ENCODE measurements at places on chromosomes 6 and 20. TPM values are rescaled to one million over a fixed set of nuclear protein-coding genes. Genes with fewer than 3 reads are reported as not detected.

DNA sequence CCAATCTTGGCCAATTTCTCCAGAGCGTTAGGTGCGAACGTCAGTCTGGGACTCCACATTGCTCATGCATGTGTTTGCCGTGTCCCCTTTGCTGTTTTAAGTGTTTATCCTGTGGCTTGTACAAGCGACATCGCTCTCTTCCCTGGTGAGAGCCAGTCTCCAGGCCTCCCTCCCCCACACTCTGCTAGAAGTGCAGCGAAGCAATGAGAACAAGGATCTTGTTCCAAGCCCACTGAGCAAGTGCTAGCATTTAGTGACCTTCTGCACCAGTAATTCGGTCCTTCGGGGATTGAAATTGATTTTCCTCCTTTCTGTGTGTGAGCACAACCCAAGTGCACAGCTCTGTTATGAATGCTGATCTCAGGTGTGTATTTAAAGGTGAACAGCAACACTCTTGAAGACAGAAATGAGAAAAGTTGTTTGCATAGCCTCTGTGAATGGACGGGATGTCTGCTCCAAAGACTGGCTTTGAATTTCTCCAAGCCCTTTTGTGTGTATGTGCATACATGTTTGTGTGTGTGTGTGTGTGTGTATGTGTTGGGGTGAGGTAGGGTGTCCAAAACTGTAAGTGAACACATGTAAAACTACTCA lies 29.0 kb downstream of the CD83 start:
- DNase-seq, result no peak

GRCh38 chr6:72740135-72740534 lies 118.3 kb downstream of the KCNQ5 start:
- no peak for DNase-seq

- no peak for DNase-seq
These were observed 57.9 kb upstream of the FAM8A1 start for GRCh38 chr6:17542243-17542642.

DNA sequence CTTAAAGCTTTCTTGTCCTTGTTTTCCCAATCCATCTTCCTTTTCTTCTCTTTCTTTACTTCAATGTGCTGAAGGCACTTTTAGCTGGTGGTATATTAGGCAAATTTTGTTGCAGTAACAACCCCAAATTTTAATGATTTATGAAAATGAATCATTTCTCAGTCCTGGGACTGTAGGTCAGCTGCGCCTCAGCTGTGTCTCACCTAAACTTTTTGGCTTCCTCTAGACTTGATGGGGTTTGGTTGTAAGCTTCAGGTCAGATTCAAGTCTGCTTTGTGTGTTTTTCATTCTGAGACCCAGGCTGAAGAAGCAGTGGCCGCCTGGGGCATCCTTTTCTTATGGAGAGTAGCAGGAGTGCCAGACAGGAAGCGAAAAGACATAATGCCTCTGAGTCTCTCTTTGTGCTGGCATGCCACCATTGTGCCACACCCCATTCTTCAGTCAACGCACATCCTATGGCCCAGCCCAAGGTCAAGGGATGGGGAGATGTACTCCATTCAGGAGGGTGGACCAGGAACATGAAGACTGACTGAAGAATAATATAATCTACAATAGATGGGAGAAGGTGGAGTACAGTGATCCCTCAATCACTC lies 28.9 kb upstream of the CD83 start:
- no peak for DNase-seq

- DNase-seq, result peak; percentile 23
These were observed 83.1 kb downstream of the IRF4 start for GRCh38 chr6:474453-475185.

- DNase-seq, result no peak
These were observed 18.2 kb downstream of the PHACTR3 start for GRCh38 chr20:59622496-59622895.

DNA sequence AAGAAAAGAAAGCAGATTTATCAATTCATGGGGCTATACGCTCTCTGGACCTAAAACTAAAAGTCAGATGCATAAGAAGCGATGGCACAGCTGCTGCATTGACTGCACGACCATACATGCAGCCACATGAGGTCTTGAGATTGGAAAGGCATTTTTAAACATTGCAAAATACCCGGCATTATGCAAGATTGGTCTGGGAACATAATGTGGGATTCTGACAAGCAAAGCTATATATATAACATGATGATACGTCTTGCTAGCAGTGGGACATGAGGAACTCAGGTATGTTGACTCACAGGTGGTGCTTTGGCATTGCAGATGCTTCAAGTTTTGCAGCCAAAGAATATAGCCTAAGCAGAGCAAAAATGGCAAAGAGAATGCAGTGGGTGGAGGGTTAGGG lies 55.1 kb downstream of the SAMD3 start:
- no peak for DNase-seq

- no peak for DNase-seq
These were observed 32.9 kb upstream of the ID1 start for GRCh38 chr20:31572042-31572700.

DNA sequence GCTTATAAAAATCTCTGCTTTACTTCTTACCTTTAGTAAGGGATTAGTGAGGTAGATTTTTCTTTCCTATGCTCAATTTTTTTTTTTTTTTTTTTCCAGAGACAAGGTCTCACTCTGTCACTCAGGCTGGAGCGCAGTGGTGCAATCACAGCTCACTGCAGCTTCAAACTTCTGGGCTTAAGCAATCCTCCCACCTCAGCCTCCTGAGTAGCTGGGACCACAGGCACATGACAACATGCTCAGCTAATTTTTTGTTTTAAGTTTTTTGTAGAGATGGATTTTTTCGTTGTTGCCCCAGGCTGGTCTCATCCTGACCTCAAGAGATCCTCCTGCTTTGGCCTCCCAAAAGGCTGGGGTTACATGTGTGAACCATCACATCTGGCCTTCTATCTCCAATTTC lies 58.9 kb upstream of the RREB1 start:
- no peak for DNase-seq

- DNase-seq, result no peak
These were observed 5.9 kb downstream of the CST1 start for GRCh38 chr20:23744817-23745216.

GRCh38 chr6:44335631-44336030 lies 6.8 kb upstream of the SPATS1 start:
- no peak for DNase-seq

- no peak for DNase-seq
These were observed 30.4 kb downstream of the TM9SF4 start for GRCh38 chr20:32139947-32140346.

DNA sequence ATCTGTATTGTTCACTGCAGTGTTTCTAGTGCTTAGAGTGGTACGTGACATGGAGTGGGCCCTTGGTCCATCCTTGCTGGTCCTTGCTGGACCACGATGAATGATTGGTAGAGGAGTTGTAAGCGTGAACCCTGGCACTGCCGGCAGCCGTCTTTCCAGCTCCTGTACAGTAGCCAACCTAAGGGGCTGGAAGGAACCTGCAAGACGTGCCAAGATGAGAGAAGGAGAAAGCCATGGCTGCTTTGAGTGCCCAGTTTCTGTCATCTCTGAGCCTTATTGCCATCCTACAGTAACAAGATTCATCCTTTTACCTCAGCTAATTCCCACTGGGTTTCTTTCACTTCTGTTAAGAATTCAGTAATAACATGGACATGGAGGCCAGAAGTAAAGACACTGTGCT lies 5.9 kb downstream of the DHX35 start:
- no peak for DNase-seq

DNA sequence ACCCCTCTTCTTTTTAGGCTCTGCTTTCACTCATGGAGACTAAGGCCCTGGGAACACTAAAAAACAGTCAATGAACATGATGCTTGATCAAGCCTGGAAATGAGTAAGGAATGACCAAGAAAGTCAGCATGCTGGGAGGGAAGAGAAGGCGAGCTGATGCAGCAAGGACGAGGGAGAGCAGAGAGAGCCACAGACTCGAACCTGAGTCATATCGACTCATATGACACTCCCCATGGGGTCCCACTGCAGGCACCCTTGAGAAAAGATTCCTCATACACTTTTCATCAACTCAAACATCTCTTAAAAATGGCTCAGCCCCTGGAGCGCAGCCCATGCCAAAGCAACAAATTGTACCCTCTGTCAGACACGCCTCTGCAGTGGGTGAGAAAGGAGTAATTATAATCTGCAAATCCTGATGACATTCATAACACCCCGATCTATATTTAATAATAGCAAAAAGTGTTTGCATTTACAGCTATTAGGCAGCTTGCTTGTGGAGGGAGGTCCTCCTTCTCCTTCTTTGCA lies 127.2 kb downstream of the F13A1 start:
- no peak for DNase-seq

- peak; percentile 36 for DNase-seq
These were observed 30.8 kb upstream of the FKBP1A start for GRCh38 chr20:1423625-1424106.

DNA sequence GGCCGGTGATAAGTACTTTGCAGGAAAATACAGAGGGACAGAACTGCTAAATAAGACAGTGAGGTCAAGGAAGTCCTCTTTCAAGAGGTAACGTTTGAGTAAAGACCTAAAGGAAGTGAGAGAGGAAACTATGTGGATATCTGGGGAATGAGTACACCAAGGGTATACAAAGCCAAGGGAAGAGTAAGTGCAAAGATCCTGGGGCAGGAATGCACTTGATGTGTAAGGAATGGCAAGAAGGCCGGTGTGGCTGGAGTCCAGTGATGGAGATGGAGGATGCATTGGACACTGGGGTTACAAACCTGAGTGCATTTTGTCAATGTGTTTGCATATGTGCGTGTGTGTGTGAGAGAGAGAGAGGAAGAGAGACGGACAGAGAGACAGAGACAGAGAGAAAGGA lies 32.1 kb upstream of the TGM2 start:
- no peak for DNase-seq

DNA sequence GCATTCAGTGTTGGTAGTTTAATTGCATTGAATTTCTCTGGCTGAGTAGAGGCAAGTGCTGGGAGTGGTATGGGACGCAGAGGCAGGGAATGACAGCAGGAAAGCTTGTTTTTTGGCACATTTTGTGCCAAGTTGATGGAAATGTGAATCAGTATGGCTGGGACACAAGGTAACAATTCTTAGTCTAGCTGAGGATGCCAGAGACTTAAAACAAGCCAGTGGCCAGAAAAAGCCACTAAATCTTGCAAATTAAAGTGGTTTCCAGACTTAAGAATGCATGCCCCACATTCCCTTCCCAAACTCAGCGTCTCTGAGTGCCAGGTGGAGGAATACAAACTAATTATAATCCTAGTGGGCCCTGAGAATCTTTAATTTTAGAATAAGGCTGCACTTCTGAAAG lies 35.9 kb downstream of the PPARD start:
- DNase-seq, result no peak

DNA sequence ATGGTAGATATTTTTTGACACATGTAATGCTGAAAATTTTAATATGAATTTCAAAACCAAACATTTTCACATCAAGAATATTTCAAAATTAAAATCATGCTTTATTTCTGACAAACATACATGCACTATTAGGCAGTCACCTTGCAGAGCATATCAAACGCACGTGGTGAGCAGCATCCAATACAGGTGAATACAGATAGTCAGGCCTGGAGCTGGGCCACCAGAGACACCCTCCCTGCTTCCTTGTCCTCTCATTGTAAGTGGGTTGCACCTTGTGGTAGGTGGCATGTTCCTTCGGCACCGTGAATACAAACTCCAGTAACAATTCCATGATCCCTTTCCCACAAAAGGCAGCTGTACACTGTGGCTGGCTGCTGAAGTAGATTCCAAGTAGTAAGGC lies 8.9 kb downstream of the REV3L start:
- no peak for DNase-seq

DNA sequence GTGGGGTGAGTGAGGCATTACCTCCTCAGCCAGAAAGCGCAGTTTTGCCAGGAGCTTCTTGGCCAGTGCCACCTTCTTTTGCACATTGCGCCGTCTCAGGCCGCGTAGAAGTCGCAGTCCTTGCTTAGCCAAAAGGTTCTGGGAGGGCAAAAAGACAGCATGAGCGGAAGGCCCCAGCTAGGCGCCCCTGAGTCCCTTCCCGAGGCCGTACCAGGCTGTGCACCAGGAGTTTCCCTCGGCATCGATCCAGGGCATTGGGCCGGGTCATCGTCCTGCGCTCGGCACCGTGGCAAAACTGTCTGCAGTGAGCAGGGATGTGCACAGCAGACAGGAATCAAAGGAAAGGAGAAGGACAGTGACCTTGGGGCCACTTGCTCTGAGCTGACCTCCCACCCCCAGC lies 20.2 kb upstream of the SPAG4 start:
- no peak for DNase-seq

DNA sequence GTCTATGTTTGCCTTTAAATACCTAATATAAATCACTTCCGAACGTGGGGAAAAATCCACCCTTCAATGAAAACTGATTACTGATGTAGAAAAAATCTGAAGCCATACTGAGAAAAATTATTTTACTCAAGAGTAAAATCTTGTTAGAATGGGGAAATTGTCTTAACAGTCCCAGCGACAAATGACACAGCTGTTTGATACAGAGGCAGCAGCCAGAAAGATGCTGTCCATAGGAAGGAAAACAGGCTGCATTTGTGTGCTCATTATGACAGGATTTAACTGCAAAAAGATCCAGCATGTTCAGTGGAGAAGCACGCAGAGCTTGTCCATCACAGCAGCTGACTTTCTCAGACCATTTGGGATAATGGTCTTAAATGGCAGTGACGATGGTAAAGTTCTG lies 443.0 kb downstream of the TFAP2B start:
- DNase-seq, result no peak

GRCh38 chr6:94041945-94042709 lies 622.8 kb upstream of the EPHA7 start:
- DNase-seq, result no peak

- DNase-seq, result no peak
These were observed 25.8 kb downstream of the CBFA2T2 start for GRCh38 chr20:33515569-33516216.

- no peak for DNase-seq
These were observed 9.6 kb downstream of the TMEM239 start for GRCh38 chr20:2825761-2826160.

- no peak for DNase-seq
These were observed 1073.0 kb upstream of the MAP3K7 start for GRCh38 chr6:91659891-91660290.

DNA sequence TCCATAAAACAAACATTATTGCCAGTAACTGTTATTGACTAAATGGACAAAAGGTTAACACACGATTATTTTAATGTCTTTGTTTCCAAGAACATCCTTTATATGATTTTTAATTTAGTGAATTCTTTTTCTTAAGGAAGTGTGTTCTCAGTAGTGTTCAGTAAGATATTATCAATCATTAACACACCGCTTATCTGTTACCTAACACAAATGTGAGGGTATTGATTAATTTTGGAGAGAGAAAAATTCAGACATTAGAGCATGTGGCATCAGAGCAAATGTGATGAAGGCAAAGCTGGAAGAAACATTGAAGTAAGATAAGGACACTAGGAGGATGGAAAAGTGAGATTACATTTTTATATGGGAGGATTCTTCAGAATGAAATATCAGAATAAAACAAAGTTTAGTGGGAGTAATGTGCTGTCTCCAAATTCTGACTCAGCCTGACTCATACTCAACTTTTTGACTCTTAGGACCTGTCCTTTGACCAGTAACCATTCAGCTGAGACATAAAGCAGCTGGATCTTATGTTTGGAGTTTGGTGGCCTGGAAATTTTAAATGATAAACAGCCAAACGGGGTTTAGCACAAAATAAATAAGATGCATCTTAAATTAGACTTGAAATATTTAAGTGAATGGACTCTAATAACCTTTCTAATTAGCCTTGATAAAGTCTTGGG lies 348.6 kb downstream of the CD109 start:
- no peak for DNase-seq

Gene HLA-DQB1
- total RNA-seq, result 22.0 TPM

Gene SNAP25
- total RNA-seq, result 0.38 TPM

Gene TPX2
- 27.2 TPM for total RNA-seq

Gene SERPINB1
- 16.6 TPM for total RNA-seq

Gene CLPSL2
- total RNA-seq, result not detected

Gene SLPI
- total RNA-seq, result 0.82 TPM

Gene OR10C1
- total RNA-seq, result not detected

Gene SLC17A3
- total RNA-seq, result 0.23 TPM

Gene SPAG4
- total RNA-seq, result 15.2 TPM

Gene TFAP2D
- total RNA-seq, result 0.31 TPM

Gene TNFRSF21
- 32.5 TPM for total RNA-seq
